ENCODE measurements at places on chromosomes 4 and X.

GRCh38 chr4:84799318-84799717 is 167.2 kb downstream of the WDFY3 start:
- no peak for DNase-seq

DNA sequence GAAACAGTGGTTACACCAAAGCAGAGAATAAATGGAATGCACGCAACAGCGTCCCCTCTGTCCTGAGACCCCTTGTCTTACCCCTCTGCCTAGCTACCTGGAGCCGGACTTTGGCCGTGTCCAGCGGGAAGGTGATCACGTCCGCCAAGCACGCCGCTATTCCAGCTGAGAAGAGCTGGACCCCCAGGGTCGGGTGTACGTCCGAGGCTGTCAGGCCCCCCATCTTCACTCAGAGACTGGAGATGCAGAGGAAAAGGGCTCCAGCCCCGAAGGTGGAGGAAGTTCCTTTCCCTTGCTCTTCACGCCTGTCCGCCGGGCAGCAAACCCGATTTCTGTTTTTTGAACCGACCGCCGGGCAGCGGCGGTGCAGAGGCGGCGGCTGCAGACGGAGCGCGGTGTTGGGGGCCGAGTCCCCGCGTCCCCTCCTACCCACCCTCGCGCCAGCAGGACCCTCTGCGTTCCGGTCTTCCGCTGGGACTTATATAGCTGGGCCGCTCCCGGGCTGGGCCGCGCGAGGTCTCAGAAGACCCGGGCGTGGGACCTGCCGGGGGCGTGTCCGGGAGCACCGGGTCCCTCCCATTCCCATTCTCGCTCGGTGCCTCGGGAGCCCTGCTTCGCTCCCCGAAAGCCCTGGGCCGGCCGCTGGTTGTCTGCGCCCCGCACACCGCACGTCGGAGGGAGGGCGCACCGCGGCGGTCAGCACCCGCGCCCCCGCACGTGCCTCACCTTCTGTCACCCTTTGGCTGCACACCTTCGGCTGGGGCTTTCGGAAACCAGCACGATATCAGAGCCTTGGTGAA is at the start of gene UCP1:
Gene UCP1, minus strand, starts transcription at position 455 of the 800 bp plus-strand sequence. Its CDS starts 232 bp downstream, at position 223.
- DNase-seq, result peak; percentile 58

DNA sequence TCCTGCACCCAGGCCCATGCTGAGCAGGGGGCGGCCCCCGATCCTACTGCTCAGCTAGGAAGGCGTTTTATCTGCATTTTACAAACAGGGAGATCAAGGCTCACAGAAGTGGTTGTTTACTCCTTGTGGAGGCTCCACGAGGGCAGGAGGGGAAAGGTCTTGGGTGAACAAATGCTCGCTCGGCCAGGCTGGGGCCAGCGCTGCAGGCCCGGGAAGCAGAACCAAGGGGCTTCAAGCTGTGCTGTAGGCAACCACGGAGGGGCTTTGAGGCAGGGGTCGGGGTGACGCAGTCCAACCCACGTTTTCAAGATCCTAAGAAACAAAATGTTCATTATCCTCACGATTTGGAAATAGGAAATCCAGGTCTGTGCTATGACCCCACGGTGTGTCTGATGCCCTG is 125.8 kb downstream of the HMX1 start:
- no peak for DNase-seq

DNA sequence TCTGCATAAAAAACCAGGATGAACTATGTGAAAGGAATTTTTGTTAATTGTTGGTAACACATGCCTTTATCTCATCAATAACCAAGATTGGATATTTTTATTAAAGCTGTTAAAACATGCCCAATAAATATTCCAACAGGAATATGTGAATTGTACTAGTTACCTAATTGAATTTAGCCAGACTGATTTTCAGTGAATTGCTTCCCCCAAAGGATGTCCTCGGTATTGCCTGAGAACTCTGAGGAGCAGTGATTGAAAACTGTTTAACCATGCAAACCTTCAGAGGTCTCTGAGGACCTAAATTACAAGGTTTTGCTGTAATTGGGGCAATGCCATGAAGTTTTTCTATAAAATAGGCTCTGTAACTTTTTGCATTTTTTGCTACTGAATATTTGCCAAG is 66.6 kb downstream of the BLTP1 start:
- DNase-seq, result no peak

GRCh38 chrX:16739574-16739973 is 20.2 kb downstream of the SYAP1 start:
- DNase-seq, result no peak

Measured in suppressor macrophage (primary cell).